NCI-H2171 (cell line): ENCODE measurements at places on chromosomes 3 and 15.

DNA sequence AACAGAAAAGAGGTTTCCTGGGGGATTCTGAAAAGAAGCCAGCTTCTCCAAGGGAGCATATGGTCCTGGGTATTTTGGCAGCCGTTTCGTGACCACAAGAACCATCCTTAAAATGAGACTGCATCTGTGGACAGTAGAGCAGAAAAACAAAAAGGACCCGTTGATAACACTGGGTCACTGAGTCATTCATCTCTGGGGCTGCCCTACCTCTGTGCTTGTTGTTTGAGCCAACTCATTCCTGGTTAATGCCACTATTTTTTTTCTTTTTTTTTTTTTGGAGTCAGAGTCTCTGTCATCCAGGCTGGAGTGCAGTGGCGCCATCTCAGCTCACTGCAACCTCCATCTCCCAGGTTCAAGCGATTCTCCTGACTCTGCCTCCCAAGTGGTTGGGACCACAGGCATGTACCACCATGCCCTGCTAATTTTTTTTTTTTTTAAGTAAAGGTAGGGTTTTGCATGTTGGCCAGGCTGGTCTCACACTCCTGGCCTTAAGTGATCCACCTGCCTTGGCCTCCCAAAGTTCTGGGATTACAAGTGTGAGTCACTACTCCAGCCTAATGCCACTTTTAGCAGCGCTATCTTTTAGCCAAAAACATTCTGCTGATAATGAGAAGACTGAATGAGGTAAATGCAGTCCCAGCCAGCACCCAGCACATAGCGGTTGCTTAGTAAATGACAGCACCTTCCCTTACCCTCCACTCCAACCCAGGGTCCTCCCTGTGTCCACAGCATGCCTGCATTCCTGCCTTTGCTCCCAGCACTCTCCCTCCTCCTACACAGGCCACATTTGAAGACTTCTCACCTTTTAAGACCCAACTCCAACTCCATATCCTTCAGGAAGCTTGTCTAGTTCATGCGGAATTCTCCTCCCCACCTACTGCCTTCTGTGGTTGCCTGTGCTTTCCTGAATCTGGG is 9.1 kb upstream of the ISL2 start:
- DNase-seq, result peak; percentile 56

- no peak for DNase-seq
These were observed 48.6 kb downstream of the RAP2B start for GRCh38 chr3:153210660-153211059.

GRCh38 chr15:99719096-99719541 is 14.1 kb downstream of the LYSMD4 start:
- DNase-seq, result no peak

GRCh38 chr15:57476533-57476975 is 100.2 kb downstream of the CGNL1 start:
- no peak for DNase-seq
